Stimulated activated CD4-positive, alpha-beta T cell treated with anti-CD3 and anti-CD28 coated beads, Interleukin-15, amount 100 ng/mL, for 24 hours (primary cell): ENCODE measurements at places on chromosomes 5 and 9.
A peak's percentile ranks its signal among the peaks of the same experiment; 100 is the strongest.

- no peak for DNase-seq
Observed at GRCh38 chr5:133853646-133854365, 114.6 kb downstream of the C5orf15 start.

DNA sequence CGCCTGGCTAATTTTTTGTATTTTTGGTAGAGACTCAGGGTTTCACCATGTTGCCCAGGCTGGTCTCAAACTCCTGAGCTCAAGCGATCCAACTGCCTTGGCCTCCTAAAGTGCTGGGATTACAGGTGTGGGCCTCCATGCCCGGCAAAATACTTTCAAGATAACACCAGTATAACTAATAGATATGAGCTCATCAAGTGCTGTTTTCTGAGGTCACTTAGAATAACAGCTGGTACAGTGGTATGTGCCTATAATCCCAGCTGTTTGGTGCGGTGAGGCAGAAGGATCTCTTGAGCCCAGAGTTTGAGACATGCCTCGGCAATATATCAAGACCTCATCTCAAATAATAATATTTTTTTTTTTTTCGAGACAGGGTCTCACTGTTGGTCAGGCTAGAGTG is 30.5 kb upstream of the CREBRF start:
- no peak for DNase-seq

DNA sequence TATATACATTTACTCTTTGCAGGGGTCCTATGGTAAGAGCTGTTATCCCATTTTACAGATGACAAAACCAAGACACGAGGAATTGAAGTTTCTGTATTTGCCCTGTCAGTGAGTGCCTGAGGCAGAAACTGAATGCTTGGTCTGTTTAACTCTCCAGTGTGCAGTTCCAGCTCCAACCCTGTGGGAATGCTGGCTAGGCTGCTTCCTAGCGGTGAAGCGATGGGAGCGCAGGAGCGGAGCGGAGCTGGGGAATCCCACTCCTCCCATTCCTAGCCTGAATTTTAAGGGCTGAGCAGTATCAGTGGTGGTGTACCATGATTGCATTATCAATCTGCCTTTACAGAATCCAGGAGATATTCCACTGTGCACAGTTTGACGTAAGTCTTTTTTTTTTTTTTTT is 202.3 kb downstream of the LRRC70 start:
- DNase-seq: no peak

- no peak for DNase-seq
Observed at GRCh38 chr9:4146293-4146692, 153.6 kb downstream of the GLIS3 start.

DNA sequence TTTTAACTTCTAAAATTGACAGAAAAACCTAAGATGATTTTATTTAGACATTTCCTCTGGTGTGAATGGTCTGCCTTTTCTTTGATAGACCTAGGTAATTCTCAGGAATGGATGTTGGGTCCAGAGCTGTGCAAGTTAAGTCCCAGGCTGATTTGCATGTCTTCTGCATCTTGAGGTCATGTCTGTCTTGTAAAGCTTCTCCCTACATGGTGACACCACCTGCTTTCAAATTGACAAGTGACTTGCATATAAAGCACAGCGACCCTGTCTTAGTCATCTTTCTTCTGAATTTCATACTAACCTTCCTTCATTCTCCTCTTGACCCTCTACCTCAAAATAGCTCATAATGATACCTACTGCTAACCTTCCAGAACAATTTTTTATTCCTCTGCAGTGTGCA is 29.2 kb downstream of the OSTF1 start:
- no peak for DNase-seq

- no peak for DNase-seq
Observed at GRCh38 chr9:35792024-35792813, 828 bp downstream of the NPR2 start.

DNA sequence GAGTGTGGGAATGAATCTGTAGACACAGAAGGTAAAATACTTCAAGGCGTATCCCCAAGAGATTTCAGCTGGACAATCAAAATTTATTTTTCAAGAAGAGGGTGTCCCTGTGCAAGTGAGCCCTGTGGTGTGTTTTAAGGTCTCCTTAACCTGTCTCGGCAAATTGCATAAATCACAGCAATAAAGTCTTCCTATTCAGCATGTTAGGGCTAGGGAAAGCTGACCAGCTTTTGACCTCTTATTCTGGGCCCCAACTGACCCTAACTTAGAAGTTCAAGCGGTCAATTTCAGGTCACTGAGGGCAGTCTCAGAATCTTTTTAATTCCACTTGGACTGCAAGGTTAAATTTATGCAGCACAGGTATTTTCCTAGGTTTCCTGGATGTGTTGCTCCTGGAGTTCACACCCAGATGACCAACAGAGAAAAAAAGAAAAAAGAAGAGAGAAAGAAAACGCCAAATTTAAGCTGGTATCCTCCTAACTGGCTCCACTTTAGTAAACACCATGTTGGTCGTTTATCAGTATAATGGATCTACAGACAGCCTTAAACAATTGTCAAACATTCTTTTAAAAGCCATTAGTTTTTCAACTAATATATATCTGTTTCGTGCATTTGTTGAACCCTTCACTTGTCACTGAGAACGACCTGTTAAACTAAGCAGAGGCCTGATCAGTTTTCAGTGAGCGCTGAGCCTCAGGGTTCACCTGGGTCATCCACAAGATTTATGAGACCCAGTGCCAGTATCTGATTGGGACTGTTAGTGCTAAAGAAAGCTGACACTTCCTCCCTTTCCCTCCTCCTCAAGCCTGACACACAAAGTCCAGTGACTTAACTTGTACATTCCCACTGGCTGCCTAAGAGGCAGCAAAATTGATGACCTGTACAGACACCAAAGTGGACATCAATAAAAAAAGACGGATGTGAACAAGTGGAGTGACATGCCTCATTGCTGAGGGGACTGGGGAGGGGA is 546.1 kb downstream of the NR2F1-AS1 start:
- DNase-seq: no peak

DNA sequence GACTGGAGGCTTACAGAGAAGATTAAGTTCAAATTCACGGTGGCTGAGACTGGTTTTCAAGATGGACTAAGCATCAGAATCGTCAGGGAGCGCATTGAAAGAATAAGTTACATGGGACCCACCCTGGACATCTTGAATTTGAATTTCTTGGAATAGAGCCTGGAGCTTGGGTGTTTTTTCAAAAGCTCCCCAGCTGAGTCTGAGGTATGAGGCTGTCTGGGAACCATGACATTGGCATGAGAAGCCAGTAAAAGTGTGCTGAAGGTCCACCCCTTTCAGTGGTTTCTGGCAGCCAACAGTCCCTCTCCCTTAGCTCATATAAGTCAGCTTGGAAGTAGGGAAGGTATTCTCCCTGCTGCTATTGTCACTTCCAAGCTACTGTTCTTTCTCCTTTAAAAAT is 97.8 kb downstream of the MAST4 start:
- no peak for DNase-seq

DNA sequence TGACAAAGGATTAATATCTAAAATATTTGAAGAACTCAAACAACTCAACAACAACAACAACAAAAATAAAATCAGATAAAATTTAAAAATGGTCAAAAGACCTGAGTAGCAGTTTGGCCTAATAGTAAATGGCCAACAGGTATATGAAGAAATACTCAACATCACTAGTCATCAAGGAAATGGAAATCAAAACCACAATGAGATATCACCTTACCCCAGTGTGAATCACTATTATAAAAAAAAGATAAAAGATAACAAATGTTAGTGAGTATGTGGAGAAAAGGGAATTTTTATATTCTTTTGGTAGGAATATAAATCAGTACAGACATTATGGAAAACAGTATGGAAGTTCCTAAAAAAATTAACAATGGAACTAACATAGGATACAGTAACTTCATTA is 247.9 kb upstream of the TRPC7 start:
- DNase-seq: no peak

DNA sequence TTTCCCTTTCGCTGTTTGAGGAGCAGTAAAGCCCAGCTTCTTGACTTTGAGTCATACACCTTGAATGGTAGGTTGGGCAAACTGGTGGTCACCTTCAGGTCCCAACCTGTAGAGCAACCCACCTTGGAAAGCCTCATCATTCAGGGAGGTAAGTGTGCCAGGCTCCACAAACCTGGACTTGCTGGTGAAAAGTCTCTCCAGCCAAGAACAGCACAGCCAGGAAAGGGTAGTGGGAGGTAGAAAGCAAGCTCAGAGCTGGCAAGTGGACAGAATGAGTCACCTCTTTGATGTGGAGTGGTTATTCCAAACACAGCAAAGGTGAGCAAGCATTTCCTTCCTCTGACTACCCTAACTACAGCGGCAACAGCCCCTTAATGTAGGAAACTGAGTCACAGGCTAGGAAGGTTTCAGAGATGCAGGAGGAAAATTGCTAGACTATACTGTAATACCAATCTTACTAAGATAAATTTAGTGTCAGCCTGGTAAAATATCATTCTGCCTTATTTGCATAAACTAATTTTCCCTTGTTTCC is 117.5 kb upstream of the MTAP start:
- peak; percentile 72 for DNase-seq

DNA sequence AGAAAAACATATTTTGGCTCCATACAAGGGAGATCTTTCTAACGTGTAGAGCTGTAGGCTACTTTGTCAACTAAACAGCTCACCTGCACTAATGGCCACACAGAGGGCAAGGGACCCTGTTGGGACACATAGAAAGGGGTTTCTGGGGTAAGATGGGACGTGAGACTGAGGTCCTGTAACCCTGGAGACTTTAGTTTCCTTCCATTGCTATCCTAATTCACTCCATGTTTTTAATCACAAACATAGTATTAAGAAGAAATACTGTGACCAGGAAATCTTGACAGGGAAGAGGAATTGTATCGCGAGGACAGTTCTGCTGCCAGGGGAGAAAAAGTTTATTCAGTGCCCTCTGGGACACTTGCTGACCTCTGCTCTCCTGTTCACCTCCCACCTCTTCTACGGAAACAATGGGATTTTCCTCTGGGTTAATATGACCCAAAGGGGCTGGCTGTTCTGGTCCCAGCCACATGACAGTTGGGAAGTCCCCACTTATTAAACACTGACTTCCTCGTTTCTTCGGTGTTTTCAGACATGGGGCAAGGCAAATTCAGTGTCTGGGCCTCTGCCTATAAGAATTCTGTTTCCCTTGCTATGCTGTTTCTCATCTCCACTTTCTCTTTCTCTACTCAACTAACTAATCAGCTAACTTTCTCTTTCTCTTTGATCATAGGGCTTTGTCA is 106.9 kb upstream of the SEMA6A start:
- DNase-seq: no peak

- DNase-seq: no peak
Observed at GRCh38 chr5:60538955-60539866, 160.8 kb downstream of the DEPDC1B start.

GRCh38 chr5:148968311-148968710 is 94.6 kb downstream of the SH3TC2 start:
- DNase-seq: no peak

- DNase-seq: no peak
Observed at GRCh38 chr9:130664251-130665028, at the start of gene PRDM12. PRDM12 (plus strand) TSS chr9:130664594; CDS start chr9:130664654, 60 bp downstream.

DNA sequence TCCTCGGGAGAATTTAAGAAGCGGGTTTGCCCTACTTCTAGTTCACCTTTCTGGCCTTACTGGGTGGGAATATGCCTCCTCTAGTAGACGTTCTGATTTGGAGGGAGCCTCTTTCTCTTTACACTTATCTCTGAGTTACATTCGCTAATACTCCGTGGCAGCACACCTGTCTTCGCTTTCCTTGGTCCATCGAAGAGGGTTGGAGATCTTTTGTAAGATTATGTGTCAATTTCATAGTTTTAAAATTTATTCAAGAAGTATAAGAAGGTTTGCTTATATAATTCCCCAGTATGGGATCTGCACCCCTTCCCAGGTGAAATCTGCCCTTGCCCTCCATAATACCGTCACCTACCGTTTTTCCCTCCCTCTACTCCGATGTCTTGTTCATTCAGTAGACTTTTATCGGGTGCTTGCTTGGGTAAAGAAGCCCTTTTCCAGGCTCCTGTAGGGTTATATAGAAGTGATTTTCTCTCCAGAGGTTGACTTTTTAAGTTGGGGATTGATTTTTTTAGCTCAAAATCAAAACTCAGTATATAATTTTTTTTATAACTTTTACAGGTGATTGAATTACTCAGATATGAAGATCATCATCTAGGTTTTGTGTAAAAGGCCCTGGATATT is 1.1 kb downstream of the GPBP1 start:
- DNase-seq: no peak

DNA sequence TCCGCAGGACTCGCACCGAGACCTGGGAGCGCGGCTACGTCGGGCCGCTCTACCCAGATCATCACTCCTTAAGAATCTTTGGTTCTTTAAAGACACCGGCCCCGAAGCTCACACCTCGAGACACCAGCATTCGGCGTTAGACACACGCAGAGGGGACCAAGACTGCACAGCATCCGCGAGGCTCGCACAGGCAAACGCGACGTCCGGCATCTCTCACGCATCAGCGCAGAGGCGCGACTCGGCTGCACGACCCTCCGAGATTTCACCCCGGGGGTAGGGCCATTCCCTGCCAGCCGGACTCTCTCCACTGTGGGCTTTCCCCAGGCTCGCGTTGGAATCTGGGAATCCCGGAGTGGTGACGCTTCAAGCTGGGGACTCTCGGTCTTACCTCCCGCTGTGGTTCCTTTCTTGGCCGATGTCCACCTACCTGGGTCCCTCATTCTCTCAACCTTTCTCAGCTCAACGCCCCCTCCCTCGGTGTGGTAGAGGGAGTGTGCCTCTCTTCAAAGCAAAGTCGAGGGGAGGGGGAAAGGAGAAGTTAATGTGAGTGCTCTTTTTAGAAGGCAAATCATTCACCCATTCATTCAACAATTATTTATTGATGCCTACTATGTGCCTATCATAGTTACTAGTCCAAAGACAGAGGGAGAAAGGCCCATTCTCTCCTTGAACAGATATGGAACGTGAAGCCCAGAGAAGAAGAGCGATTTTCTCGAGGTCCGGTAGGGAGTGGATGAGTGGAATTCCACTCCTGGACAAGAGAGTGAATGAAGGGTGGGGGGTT is 1.3 kb upstream of the HAND1 start:
- no peak for DNase-seq

DNA sequence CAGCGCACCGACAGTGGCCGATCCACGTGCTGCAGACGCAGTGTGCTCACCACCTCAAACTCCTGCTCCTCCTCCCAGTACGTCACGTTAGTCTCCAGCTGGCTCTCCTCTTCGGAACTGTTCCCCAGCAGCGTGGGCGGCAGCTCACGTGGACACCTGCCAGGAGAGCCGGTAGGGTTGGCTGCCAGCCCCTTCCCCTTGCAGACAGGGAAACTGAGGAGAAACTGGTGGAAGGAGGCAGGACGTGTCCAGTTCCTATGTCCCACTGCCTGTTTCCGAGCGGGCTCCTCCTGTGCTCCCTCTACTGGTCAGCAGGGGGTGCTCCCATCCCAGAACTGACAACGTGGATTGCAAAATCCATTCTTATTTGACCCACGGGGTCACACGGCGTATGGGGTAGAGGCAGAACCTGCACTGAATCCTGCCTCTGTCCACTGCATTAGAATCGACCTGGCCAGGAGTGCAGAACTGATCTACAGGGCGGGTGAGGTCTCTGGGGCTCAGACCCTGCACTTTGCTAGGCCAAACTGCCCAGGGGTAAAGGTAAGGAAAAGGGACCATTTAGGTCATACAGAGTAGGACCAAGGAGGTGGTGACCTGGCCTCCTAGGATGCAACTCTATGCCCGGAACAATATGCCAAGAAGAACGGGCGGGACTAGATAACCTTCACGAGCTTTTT is 25.7 kb downstream of the PDGFRB start:
- DNase-seq: peak; percentile 68

- DNase-seq: no peak
Observed at GRCh38 chr5:137629646-137630045, 106.2 kb downstream of the KLHL3 start.
